ENCODE measurements at places on chromosomes 3 and 15.

DNA sequence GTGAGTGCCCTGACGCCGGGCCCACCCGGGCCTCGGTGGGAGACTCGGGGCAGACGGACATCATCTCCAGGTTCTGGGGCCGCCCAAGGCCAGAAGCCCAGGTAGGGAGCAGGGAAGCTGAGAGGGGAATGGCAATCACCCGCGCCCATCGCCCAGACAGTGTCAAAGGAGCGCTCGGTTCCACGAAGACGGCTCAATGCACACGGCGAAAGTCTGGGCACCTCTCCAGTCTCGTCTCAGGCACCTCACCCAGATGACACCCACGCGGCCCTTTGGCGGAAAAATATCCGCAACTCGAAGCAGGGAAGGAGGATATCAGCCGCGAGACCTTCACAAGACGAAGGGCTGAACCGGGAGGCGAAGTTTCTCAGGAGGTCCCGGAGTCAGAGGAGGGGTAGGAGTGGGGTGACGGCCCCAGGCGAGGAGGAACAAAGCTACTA is 916 bp downstream of the IL17RD start:
- no peak for DNase-seq

- DNase-seq: no peak
Observed at GRCh38 chr3:792630-793029, 300.2 kb upstream of the CNTN6 start.

GRCh38 chr15:77748078-77749064 is 115.7 kb upstream of the LINGO1 start:
- DNase-seq: no peak

GRCh38 chr15:43492266-43492665 is 690 bp downstream of the TP53BP1 start:
- DNase-seq: no peak

DNA sequence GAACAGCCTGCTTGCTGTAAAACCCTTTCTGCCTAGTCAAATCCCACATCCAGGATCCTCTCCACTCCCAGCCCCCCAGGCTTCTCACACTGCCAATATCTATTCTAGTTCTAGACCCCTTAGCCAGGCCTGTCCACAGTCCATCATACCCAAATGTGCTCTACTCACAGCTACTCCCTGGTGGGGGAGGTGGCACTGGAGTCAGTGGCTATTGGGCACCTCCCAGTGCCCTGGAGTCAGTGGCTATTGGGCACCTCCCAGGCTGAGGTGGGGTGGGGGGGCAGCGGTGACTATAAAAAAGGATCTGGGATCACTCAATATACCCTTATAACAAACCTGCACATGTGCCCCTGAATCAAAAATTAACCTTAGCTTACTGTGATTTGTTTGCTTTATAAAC is 773 bp upstream of the DISP2 start:
- no peak for DNase-seq

DNA sequence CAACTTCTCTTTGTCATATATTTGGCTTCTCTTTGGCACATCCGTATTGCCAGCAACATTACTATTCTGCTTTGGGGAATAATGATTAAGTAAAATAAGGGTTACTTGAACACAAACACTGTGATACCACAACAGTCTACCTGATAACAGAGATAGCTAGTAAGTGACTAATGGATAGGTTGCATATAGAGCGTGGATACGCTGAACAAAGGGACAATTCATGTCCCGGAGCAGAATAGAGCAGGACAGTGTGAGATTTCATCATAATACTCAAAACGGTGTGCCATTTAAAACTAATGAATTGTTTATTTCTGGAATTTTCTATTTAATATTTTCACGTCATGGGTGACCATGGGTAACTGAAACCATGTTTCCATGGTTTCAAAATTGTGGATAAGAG is 54.1 kb downstream of the SCN5A start:
- no peak for DNase-seq

DNA sequence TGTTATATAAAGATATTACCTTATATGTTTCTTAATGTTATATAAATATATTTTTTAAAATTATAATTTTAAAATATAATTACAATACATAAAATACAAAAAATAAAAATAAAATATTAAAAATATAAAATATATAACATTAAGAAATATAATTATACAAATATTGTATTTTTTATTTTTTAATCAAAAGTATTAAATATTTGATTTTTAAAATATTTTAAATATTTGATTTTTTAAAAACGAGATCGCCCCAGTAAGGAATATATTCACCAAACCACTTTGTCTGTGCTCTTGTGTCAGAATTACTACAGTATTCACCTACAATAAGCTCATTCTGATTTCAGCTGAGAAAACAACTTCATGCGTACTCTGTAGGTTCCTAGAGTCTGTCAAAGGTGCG is 89.1 kb downstream of the ETFA start:
- no peak for DNase-seq

- no peak for DNase-seq
Observed at GRCh38 chr3:156140001-156140595, 19.7 kb downstream of the KCNAB1 start.

Data from GM04503 (cell line).